NCI-H526 treated with DMSO at 0.1 percent for 48 hours (cell line): ENCODE measurements at places on chromosomes 2 and 18.

DNA sequence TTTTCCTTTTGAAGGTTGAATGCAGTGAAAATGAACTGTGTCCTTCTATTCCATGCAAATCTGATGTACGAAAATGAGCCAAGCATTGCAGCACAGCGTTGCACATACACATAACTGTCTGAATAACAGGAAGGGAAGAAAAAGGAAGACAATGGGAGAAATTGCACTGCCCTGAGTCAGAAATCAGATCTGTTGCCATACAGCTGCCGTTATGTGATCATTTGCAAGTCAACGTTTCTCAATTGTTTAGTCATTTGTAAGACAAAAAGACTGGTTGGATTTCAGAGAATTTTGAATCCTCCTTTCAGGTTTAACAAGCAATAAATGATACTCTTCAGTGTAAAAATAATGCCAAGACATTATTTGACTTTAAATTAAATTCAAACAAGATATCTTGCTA is 284.1 kb downstream of the DSEL start:
- DNase-seq, result no peak

- DNase-seq, result no peak
Measured at GRCh38 chr2:43087413-43087812, 139.0 kb downstream of the ZFP36L2 start.

DNA sequence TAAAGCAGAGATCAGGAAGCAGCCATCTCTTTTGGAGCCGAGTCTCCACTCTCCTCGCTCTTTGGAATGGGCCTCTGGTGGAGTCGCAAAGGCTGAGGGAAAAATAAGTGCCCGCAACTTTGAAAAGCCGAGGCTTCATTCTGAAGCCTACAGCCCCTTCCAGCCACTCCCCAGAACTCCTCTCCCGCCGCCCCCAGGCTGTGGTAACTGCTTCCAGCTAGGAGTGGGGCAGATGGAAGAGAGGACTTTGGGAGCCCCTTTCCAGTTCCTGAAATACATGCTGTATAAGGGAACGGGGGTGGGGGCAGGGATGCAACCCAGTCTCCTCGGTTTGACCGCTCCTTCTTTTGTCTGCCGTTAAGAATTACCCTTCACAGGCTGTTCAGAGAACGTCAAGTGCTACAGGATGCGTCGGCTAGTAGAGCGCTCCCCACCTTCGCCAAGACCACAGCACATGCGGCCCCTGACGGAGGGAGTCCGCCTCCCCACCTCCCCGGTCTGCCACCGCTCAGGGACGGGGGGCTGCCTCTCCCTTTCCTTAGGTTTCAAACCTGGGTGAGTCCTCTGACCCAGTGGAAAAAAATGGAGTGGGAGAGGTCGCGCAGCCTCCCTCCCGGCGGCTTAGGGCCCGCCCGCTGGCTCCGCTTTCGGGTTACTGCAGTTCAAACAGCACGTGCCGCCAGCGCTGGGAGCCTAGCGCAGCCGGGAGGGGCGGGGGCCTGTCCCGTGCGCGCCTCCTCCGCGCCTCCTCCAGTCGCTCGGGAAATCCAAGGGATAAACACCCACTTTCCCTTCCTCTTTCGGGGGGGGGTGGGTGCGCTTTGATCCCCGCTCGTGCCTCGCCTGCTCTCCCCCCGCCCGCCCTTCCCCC is 4.9 kb downstream of the CYP26B1 start:
- no peak for DNase-seq

DNA sequence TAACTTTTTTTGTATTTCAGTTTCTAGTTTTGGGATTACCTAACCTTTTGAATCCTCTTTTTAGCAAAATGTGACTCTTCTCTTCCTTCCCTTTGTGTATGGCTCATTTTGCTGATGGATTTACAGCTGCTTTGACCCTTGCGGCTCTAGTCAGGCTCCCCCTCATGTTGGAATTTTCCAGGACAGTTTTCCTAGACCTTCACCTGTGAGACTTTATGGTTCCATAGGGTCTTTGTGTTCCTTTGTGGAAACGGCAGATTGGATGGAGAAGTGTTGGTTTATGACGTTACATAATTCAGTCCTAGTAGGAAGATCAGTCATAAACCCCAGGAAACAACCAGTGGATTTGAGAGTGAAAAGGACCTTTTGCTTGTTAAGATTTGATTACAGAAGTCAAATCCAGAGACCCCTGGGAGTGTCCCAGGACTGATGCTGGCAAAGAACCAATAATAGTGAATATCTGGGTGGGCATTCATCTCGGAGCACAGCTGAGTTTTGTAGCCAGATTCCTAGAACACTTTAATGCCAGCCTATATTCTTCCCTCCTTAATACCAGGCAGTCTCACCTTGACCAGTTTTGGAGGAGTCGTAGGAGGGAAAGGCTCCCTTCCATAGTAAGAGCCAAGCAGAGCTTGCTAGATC is 42.7 kb downstream of the SOCS6 start:
- no peak for DNase-seq

GRCh38 chr18:10530852-10531251 is 5.0 kb downstream of the NAPG start:
- DNase-seq, result no peak

DNA sequence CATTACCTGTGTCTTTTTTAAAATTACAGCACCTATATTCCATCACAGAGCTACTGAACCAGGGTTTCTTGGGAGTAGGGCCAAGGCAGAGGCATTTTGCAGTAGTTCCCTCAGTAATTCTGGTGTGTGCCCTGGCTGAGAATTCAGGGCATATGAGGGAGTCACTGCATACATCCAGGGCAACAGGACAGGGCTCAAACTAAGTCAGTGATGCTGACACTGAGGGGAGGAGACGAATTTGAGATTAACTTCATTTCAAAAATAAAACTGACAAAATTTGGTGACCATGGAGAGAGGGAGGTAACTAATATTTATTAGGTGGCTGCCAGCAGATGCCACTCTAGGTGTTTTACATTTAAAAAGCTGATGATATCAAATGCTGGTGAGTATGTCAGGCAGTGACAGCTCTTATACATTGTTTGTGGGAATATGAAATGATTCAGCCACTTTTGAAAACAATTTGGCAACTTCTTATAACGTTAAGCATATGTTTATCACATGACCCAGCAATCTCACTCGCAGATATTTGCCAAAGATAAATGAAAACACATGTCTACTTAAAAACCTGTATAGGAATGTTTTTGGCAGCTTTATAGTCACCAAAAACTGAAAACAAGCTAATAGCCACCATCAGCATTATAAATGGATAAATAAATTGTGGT is 20.3 kb downstream of the STRADB start:
- DNase-seq, result no peak

DNA sequence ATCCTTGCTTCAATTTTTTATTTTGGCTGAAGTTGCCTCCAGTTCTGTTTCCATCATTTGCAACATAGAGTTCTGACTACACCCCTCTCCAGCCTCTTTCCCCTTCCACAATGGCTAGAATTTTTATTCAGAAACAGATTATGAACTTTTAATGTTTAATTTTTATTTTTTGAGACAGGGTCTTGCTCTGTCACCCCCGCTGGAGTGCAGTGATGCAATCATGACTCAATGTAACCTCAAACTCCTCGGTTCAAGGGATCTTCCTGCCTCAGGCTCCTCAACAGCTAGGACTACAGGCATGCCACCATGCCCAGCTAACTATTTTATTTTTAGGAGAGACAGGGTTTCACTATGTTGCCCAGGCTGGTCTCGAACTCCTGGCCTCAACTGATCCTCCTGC is 2.8 kb downstream of the NTSR2 start:
- DNase-seq, result no peak

DNA sequence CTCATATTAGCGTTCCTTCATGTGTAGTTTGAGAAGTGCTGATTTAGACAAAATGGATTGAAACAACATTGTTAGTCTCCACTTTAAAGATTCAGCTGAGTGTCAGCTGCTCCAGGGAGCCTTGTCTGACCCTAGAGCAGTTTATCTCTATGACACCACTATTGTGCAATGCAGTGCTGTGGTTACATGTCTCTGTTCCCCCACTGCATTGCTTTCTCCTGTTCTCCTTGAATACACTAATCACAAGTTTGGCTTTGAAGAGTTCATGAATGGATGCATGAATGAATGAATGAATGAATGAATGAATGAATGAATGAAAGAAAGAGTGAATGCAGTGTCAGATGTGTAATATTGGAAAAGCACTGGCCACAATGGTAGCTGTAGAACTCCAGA is 38.3 kb downstream of the GCG start:
- DNase-seq, result no peak

DNA sequence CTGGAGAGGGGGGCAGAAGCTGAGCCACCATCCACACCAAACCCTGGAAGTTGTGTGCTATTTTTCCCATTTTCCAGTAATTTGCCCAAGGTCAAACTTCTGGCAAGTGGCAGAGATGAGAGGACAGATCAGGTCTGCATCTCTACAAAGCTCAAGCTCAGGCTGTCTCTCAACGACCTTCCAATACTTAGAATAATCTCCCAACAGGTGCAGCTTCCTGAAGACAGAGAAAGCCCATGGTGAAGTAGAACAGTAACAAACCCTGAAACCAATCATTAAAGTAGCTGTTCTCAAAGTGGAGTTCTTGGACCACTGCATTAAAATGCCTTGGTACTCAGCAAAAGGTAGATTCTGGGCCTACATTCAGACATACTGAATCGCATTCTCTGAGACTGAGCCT is 37.6 kb downstream of the TMEM131 start:
- no peak for DNase-seq

DNA sequence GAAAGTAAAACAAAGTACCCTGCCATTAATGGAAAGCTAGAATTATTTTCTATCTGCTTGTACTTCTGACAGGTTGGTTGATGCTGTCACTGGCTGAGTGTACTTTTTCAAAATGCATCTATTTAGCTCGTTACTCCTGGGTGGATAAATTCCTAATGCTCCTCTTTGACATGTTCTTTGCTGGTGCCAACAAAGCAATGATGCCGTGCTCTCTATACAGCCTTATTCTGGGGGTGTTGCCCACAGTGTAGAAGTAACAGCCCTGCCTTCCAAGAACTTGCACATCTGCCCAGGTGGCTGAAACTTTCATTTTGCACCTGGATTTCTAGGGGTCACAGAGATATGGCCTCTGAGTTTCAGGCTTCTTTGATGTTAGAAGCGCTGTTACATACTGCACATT is 132.4 kb downstream of the SLC4A3 start:
- DNase-seq, result no peak

GRCh38 chr2:113228351-113228750 is 50.4 kb downstream of the PAX8 start:
- DNase-seq, result no peak

GRCh38 chr2:187349326-187349944 is 98.6 kb downstream of the CALCRL start:
- DNase-seq, result no peak

GRCh38 chr2:202790676-202791075 is 80.9 kb downstream of the ICA1L start:
- no peak for DNase-seq

- peak; percentile 23 for DNase-seq
Measured at GRCh38 chr2:54678719-54679118, 44.7 kb upstream of the EML6 start.

DNA sequence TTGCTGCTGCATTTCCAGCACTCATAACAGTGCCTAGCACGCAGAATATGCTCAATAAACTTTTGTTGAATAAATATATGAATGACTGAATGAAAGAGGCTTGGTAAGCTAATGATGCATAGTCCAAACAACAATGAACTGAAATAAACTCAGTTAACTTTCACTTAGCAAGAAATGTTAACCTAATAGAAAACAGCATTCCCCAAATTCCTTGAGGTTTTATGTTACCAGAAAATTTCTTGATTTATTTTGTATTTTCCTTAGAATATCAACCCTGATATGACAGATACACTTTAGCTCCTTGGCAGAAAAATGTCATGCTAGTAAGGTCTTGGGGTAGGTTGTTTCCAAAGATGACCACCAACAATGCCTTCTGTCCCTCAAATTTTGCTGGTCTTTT is 217.4 kb downstream of the KCNE4 start:
- no peak for DNase-seq

GRCh38 chr2:203886661-203887151 is 19.1 kb downstream of the CTLA4 start:
- no peak for DNase-seq

DNA sequence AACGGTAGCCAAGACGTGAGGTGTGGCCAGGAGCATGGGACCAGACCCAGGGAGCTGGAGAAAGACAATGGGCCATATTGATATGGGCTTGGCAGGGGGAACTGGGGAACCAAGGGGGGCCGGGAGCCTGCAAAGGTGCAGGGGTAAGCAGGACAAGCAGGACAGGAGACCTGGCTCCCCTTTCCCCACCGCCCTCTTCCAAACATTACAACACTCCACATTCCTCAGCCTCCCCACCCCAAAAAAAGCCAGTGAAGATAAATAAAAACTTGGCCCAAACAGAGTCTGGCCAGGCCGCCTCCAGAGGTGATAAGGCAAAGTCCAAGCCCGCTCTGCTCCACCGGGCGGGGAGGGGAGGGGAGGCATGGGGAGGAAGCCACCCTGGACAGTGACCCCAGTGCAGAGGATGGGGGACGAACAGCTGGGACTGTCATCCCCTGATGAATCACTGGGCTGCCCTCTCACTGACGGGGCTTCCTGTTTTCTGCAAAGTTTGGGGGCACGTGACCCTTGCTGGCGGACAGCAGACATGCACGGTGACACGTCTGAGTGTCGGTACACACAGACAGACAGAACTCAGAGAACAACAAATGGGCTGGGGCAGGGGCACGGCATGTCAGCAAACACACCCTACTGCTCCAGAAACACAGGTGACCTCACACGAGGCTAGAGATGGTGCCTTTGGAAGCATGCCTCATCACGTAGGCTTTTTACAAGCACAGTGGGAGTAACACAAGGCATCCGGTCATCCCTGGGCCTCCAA is 100.2 kb downstream of the TNS1 start:
- DNase-seq, result no peak

DNA sequence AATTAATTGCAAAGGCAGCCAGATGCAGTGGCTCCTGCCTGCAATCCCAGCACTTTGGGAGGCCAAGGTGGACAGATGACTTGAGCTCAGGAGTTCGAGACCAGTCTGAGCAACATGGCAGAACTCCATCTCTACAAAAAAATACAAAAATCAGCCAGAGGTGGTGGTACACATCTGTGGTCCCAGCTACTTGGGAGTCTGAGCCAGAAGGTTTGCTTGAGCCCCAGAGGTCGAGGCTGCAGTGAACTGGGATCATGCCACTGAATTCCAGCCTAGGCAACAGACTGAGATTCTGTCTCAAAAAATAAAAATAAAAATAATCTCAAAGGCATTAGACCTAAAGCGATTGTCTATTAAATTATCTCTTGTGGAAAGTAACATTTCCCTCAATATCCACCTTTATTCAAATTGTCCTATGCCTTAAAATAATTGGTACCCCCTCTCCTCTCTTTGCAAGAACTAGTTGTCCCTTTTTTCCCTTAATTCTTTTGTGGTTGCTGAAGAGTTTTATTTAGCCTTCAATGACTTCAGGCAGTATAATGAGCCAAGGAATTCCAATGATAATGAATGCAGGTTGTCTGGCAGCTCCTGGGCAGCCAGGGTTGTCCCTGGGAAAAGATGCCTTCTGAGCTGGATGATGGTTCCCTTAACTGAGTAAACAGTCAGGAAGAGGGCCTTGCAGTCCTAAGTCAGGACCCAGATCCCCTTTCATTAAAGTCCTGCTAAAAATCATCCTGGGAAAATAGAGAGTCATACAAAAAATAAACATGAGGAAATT is 32.2 kb downstream of the GPR75 start:
- no peak for DNase-seq
